Muscle of back (tissue), 13 donors: ENCODE measurements at places on chromosomes 5 and 9. TPM values are rescaled to one million over a fixed set of nuclear protein-coding genes. Genes with fewer than 3 reads are reported as not detected.

The PRR16 gene
- polyA plus RNA-seq = 21.3 TPM

The LCN2 gene
- polyA plus RNA-seq = 0.16 TPM

GRCh38 chr5:136004436-136004835 lies 24.4 kb upstream of the TGFBI start:
- peak; percentile 81 for DNase-seq

The IL3 gene
- polyA plus RNA-seq = not detected

The DAP gene
- 58.0 TPM for polyA plus RNA-seq

DNA sequence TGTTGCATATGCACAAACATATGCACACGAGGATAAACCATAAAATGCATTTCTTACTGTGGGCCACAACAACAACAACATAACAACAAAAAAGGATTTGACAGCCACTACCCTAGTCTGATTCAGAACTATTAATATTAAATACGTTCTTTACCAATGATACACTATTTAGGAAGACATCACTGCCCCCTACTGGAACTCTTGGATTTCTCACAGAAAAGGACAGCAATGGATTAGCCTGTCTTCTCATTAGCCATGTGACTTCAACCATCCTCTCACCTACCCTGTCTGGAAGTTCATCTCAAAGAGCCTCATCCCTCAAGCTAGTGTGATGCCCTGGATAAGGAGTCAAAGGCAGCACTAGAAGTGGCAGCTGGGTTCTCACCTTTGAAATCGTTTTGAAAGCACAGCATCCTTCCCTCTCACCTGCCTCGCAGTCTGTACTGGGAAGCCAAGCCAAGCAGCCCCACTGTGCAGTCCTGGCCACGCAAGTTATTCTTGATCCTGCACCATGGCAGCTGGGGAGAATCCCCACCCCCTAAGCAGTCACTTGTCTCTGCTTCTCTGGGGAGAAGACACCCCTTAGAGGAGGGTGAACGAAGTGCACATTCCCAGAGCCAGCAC lies 64.6 kb downstream of the SH3TC2 start:
- DNase-seq = no peak

GRCh38 chr5:54178207-54178606 lies 132.2 kb downstream of the ARL15 start:
- no peak for DNase-seq

The CCNI2 gene
- 0.60 TPM for polyA plus RNA-seq

GRCh38 chr5:27318701-27319100 lies 280.3 kb upstream of the CDH9 start:
- no peak for DNase-seq

- no peak for DNase-seq
Measured at GRCh38 chr9:135788576-135789300, 86.8 kb downstream of the KCNT1 start.

DNA sequence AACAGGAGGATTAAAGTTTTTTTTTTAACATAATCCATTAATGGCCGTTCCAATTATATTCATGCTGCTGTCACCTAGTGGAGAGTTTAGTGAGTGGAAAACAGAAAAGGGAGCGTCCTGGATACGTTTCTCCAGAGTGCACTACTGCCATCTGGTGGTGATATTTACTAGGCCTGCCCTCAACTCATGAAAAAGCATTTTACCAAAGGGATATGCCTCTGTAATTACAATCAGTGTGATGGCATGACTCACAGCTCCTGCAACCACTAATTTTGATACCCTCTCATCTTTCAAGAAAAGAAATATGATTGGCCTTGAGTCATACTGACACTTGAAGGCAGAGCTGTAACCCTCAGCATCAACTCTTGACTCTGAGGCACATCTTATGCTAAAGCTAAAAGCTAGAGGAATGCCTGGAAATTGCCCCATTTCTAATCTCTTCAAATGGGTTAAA lies 20.1 kb downstream of the MINAR2 start:
- peak; percentile 94 for DNase-seq

GRCh38 chr9:19720377-19720776 lies 68.5 kb downstream of the SLC24A2 start:
- DNase-seq = peak; percentile 22

DNA sequence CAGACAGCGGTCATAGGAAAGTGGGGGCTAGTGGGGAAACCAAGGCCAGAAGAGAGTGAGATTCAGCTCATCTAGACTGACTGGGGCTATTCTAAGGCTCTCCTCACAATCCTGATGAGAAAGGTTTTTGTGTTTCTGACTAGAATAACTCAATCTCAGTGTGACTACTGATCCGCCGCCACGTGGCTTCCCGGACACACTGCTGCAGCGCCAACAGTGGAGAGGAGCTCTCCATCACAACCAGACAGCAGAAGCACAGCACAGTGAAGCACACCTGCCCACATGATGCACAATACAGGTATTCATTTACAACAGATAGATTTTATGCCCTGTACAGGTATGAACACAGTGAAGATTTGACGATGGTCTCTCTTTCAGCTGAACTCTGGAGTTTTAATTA lies 25.4 kb downstream of the NREP start:
- no peak for DNase-seq

- DNase-seq = no peak
Measured at GRCh38 chr9:19999491-20000057, 210.7 kb upstream of the SLC24A2 start.

The NR2F1 gene
- 7.4 TPM for polyA plus RNA-seq

- no peak for DNase-seq
Measured at GRCh38 chr9:113131689-113132151, 19.1 kb upstream of the SLC31A2 start.

DNA sequence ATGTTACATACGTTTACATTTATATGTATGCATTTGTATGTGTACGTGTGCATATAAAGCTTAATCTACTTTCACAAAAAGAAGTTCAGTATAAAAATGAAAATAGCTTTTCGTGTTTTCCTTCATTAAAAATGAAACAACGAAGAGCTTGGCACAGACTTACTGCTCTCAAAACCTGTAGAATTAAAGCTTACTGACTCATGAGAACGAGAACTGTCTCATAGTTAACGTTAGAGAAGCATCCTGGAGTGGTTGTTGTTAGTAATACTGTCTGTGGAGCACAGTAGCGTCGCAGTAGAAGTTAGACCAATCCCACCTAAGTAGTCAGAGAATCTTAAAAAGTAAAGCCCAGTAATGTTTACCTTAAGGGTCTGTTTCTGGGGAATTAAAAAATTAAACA lies 1.3 kb downstream of the MAT2B start:
- no peak for DNase-seq

The ERMP1 gene
- polyA plus RNA-seq = 8.9 TPM

DNA sequence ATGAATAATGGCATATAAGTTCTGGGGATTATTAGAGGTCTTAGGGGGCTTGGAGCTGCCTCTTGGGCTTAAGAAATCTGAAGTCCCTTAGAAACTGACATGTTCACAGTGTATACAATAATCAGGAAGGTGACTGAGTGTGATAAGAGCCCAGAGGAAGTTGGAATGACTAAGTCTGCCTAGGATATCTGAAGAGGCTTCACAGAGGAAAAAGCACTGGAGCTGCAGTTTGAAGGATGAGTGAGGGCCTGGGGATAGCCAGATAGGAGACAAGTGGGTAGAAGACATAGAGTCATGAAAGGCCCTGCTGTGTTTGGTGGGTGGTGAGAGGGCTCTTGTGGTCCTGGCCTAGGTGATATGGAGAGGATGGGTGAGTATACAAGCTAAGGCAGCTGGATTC lies 8.8 kb downstream of the NEUROG1 start:
- DNase-seq = no peak

GRCh38 chr5:78190402-78190801 lies 104.1 kb downstream of the AP3B1 start:
- DNase-seq = no peak

- DNase-seq = no peak
Measured at GRCh38 chr9:133525677-133526076, 918 bp upstream of the MYMK start.

GRCh38 chr5:146060221-146060585 lies 45.2 kb downstream of the PLAC8L1 start:
- no peak for DNase-seq

DNA sequence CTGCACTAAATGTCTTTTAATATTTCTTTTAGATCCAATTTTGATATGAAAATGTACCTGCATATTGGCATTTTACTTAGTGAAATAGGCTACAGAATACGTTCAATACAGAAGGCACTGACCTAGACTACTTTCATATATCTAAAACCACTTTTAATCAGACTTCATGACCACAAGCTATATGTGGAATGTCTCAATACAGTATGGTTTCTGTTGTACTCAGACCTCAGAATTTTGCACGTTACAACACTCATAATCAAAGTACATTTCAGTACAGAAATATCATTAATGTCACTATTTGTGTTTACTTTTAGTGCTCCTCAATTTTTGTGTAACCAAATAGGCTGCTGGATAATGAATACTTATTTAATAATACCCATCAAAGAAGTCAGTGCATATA lies 74.8 kb downstream of the MEF2C start:
- DNase-seq = no peak

The STK32A gene
- polyA plus RNA-seq = 0.71 TPM

GRCh38 chr5:151772029-151772845 lies 483 bp downstream of the G3BP1 start:
- DNase-seq = peak; percentile 65

- no peak for DNase-seq
Measured at GRCh38 chr5:91357806-91358205, 25.3 kb downstream of the ARRDC3 start.

GRCh38 chr5:87242242-87242641 lies 25.4 kb upstream of the RASA1 start:
- no peak for DNase-seq

The ST6GALNAC4 gene
- 41.2 TPM for polyA plus RNA-seq

DNA sequence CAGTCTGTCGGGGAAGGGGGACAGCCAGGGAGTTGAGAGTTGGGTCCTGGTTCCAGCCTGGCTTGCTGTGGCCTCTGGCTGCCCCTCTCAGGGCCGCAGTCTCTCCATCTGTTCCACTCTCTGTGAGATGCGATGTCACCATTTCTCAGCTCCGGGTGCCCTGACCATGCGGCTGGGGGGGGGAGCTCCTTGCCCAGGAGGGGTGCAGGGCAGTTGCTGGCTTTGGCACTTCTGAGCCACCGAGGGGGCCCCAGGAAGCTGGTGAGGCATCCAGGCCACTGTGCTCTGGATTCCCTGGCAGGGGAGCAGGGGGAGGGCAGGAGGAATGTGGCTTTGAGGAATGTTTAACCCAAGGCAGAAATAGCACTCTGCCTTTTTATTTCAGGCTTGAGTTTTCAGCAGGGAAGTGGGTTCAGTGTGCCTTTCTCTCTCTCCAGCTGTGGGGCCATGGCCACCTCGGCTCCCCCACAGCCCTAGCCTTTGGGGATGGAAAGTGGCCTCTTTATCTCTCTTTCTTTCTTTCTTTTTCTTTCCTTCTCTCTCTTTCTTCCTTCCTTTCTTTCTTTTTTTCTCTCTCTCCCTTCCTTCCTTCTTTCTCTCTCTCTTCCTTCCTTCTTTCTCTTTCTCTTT lies 11.0 kb downstream of the NCS1 start:
- DNase-seq = no peak

DNA sequence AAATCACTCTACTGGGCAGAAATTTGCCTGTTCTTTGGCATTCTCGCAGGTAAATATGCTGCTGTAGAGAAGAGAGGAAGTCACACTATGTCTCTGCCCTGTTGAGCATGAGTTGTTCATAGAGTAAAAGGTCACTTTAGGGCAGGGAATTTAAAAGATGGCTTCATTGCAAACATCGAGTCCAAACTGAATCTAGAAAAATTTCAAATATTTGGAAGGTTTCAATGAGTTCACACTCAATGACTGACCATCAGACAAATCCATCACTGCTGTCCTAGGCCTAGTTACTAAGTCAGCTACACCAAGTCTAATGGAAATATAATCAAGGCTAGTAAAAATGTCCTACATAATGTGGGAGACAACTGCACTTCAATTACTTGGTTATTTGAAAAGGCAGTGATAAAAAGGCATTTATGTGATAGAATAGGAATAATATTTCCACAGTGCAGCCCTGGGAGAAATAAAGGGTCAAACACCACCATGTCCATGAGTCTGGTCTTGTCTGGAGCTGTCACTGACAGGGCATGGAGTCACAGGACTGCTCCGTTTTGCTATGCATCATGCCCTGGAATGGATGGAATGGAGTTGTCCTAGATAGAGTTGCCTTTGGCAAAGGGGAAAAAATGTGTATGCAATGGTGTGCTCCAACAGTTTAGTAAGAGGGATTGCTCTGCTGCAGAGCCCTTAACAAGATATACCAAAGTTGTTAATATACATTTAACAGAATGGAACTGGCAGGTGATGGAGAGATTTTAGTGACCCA lies 218.5 kb upstream of the DAPK1 start:
- DNase-seq = no peak

DNA sequence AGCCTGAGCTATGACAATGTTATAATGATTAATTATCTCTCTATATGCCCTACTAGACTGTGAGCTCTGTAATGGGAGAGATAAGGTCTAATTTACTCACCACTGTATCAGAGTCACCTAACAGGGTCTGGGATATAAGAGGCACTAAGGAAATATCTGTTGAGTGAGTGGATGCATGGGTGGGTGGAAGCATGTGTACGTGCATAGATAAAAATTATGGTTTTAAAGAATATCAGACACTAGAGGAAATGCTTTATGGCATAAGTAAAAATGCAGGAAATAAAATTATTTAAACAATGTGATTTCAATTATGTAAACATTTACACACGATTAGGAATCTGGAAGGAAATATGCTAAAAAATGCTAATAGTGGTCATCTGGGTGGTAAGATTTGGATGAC lies 137.8 kb downstream of the SPOCK1 start:
- DNase-seq = no peak

- peak; percentile 37 for DNase-seq
Measured at GRCh38 chr5:23507278-23507685, at the start of gene PRDM9. PRDM9 (plus strand) TSS chr5:23507609; CDS start chr5:23509034, 1,425 bp downstream.

- no peak for DNase-seq
Measured at GRCh38 chr5:135714126-135714894, 120.2 kb upstream of the SLC25A48 start.
